Activated T-cell treated with anti-CD3 and anti-CD28 coated beads for 4 hours (primary cell): ENCODE measurements at places on chromosomes 12 and 14.

- no peak for DNase-seq
Measured at GRCh38 chr14:75926431-75927115, 55.2 kb downstream of the TGFB3 start.

- no peak for DNase-seq
Measured at GRCh38 chr12:111730420-111730819, 36.3 kb upstream of the ALDH2 start.

GRCh38 chr12:953776-954175 is 4.3 kb upstream of the RAD52 start:
- DNase-seq: no peak

- no peak for DNase-seq
Measured at GRCh38 chr12:51188359-51189051, 15.6 kb upstream of the TFCP2 start.

GRCh38 chr12:49230176-49230804 is 34.6 kb upstream of the TUBA1C start:
- DNase-seq: no peak

DNA sequence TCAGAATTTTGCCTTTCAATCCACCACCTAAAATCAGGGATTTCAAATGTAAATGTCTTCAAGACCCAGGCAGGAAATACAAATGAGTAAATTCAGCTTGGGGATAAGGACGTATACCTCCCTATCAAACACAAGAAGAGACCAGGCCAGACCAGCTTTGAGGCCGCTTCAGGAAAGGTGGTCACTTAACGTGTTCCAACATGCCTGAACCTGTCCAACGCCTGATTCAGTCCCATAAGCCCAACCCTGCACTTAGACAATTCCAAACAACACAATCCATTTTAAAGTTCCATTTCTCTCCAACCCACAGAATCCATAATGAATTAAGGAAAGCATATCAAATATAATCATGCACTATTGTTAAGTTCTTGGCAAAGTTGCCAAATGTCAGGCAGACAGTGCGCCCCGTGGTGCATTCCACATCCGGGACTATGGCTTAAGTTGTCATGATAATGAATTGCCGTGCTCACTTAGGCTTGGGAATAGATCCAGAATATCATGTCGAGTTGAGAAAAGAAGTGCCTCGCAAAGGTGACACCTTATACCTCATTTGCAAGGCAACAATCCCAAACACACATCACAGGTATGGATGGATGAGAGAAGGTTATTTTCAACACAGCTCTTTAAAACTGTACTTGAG is 35.5 kb downstream of the CCDC60 start:
- DNase-seq: no peak

DNA sequence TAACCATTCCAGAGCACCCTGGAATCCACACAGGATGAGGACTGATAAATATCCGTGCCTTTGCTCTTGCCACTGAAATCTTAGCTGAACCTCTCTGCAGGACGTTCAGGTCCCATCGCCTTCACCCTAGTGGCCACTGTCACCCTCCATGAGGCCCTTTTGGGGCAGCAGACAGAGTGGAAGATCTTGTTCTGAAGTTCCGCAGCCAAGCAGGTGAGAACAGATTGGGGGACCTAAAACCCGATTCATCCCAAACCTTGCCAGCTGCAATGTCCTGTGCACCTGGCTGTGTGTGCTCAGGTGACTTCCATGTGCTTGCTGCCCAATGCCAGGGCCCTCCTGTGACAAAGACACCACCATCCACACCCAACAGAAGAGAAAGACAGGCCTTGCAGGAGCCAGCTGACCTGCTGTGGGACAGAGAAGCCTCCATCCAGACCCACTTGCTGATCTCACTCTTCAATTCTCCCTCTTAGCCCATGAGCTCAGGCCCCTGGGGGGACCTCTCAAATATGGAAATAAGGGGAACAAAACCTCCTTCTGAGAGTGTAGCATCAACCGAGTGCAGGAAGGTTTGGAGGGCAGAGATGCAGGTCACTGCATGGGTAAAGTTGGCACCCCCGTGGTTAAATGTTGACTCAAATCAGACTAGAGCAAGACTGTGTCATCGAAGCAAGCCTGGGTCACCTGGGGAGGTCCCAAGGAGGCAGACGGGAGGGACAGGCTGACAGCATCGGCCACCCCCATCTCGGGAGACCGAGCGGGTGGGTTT is 308.7 kb upstream of the DIO3 start:
- no peak for DNase-seq

DNA sequence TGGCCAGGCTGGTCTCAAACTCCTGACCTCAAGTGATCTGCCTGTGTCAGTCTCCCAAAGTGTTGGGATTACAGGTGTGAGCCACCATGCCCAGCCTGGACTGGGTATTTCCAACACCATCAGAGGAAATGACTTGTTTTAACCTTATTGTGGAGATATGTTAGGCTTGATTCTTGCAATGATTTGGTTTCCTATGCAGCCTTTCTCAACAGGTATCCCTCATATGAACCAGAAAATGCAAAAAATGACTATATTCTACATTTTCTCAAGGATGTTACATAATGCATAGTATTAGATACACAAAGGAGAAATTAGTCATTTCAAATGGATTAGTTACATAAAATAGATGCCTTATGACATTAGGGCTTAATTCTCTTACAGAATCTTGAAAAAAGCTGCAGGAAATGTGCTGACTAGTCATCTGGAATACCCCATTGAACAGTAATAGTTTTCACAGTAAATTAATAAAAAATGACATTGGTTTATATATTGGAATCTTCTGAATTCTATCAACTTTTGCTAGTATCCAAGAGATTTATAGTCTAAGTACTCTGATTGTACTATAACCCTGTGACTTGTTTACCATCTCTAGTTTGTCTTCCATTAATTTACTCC is 132.6 kb downstream of the INSM2 start:
- DNase-seq: no peak

DNA sequence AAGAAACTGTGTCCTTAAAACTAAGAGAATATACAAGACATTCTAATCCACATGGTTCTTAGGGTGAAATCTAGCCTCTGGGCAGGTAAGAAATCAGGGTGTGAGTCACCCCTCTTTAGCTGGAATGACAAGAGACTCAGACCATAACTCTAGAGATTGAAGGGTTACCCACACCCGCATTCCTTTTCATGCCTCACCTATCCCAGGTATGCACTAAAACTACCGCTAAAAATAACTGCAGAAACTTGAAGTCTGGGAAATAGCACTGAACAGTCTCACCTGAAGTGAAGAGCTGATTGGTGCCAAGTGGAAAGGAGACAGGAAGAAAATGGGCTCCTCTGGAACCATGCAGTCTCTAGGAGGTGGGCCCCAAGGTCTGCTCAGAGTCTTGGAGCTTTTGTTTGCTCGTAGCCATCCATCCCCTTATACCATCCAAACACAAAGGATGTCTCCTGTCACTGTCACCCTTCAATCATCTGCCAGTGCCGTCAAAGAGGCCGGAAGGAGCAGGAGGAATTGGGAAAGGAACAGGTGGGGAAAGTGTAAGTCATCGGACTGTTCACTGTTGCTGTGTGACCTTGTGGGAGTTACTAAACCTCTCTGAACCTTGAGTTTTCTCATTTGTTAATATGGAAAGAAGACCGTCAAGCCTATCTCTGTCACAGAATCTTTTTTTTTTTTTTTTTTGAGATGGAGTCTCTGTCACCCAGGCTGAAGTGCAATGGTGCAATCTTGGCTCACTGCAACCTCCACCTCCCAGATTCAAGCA is 22.4 kb downstream of the DDX47 start:
- no peak for DNase-seq

GRCh38 chr12:11901701-11902524 is 168.8 kb upstream of the BCL2L14 start:
- no peak for DNase-seq

- DNase-seq: no peak
Measured at GRCh38 chr14:68813318-68813838, 20.5 kb upstream of the ZFP36L1 start.

GRCh38 chr14:71204231-71204630 is 297.0 kb downstream of the PCNX1 start:
- no peak for DNase-seq

- no peak for DNase-seq
Measured at GRCh38 chr14:59707778-59708561, 131.4 kb upstream of the CCDC175 start.

DNA sequence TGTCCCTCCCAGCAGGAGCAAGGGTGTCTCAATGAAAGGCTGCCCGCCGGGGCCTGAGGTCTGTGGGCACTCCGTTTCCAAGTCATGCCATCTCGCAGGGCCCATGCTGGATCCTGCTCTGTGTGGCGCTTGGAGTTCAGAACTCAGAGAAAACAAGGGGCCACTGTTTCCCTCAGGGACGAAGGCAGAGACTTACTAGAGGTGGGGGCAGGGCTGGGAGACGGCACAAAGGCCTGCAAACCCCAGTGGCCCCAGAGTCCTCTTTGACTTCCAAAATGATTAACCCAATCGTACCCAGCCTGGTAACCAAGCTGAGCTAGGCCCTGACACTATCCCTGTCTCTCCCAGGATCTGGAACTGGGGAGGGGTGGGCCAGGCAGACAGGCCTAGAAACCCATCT is 95.8 kb downstream of the ITPK1 start:
- DNase-seq: no peak

GRCh38 chr14:68286667-68287066 is 467.1 kb downstream of the RAD51B start:
- no peak for DNase-seq
